ENCODE measurements at places on chromosomes 16 and 17.

DNA sequence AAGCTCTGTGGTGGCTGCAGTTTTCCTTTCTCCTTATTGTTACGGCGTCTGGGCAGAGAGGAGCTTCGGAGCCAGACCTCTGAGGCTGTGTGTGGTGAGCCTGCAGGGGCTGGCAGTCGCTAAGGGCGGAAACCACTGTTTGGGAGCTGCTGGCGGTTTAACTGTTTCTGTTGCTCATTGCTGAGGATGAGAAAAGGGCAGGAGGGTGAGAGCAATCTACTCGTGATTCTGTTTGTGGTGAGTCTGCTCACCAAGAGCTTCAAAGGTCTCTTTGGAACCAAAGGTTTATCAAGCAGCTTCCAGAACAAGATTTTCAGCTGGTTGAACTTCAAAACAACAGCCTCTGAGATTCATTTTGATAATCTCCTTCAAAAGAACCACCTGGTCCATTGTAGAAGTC, 143.9 kb downstream of the ANKFN1 start:
- DNase-seq = no peak

DNA sequence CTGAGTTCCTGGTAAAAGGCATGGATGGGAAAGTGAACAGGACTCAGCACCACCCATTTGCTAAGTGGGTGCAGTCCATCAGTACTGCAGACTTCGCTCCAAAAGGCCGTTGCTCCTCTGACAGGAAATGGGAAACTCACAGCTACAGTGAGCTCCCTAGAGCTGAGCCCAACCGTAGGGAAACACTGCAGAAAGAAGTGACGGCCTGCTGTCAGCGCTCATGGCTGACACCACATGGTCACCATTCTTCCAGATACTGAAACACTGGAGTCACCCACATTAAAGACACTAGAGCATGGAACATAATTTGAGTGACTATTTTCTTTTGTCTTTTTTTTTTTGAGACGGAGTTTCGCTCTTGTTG, 31.9 kb downstream of the UBE2O start:
- no peak for DNase-seq

GRCh38 chr16:81808933-81809480, 29.9 kb downstream of the PLCG2 start:
- no peak for DNase-seq

GRCh38 chr17:12021623-12022140, 1.0 kb downstream of the MAP2K4 start:
- DNase-seq = no peak

DNA sequence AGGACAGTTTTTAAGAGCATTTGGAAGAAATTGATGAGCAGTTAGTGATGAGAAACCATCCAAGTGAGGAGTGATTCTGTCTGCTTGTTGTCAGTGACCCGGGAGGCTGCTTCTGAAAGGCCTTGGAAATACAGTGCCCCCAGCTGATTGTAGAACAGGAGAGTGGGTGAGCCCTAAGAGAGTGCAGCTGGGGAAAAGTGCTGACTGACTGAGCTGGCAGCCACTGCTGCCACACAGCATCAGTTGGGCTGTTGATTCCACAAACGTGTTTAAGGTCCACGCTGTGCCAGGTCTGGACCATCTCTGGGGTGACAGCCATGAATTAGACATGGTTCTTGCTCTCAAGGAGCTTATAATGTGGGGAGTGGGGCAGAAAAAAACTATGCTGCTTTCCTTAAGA, 18.9 kb downstream of the NUP93 start:
- no peak for DNase-seq

GRCh38 chr16:88116121-88116520, 164.9 kb downstream of the BANP start:
- DNase-seq = no peak

DNA sequence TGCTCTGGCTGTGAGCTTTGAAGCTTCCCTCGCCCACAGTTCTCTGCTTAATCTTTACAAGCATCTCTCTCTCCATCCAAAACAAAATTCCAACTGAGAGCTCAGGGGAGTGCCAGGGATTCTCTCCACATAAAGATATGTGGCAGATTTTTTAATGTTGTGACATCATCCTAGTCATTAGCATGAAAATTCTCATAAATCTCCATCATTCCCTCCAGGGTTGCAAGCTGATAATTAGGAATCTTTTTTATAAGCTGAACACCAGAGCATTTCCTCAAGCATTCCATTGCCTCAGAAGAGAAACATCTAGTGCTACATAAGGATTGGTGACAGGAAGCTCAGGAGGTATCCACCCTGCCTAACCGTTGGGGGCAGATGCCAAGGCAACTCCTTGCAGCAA, 82.4 kb upstream of the DNAH9 start:
- DNase-seq = no peak

DNA sequence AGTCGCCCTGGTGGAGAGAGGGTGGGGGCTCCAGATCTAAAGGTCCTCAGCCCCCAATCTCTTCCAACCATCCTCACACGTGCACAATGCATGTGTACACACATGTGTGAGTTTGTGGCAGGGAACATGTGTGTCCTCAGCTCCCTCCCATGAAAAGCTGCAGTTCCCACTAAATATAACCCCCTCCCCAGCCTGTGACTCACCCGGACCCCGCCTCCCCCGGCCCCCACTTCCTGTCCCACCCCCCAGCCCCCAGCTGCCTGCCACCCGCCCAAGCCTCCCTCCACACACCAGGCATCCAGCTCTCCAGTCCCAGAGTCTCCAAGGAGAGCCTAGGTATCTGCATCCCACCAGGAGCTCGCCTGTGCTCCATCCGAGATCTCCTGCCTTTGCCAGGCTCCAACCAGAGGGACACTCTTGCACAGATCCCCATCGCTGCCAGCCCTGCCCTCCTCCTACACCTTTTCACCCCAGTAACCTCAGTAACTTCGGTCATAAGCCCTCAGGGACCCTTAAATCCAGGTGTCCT, 3.9 kb downstream of the DLG4 start:
- DNase-seq = no peak

- no peak for DNase-seq
Measured at GRCh38 chr16:81071805-81072204, 5.2 kb downstream of the C16orf46 start.

DNA sequence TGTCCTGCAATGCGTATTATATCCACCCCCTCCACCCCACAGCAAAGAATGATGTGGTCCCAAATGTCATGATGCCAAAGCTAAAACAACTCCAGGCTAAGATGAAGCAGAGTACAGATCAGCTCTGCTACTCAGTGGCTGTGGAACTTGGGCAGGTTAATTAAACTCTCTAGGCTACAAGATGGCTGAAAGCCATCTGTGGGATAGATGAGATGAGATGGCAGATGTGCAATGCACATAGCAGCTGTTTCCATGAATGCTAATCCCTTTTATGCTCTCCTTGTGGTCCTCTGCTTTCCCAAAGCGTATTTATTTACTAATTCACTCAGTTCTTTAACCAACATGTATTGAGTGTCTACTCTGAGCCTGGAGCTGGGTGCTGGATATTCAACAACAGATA, 114.4 kb downstream of the GRIN2A start:
- peak; percentile 77 for DNase-seq

DNA sequence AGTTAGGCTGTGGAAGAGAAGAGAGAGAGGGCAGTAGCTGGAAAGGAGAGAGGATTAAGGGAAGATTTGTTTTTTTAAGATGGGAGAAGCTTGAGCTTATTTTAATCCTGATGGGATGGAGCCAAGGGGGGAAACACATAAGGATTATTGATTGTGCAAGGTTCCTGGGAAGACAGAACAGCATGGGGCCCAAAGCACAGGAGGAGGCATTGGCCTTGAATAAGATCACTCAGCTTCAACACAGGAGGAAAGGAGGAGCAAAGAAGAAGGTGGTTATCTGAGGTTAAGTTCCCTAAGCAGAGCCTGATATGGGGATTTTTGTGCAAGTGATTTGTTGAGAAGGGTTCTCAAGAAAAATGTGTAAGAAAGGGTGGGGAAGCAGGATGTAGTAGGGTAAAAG, 169.8 kb downstream of the ABCC12 start:
- DNase-seq = no peak

GRCh38 chr17:50902372-50903353, 36.5 kb upstream of the TOB1 start:
- DNase-seq = no peak

Measured in NCI-H1694 (cell line).